Fibroblast of skin of right quadriceps (primary cell): ENCODE measurements at places on chromosomes 6 and 20.

DNA sequence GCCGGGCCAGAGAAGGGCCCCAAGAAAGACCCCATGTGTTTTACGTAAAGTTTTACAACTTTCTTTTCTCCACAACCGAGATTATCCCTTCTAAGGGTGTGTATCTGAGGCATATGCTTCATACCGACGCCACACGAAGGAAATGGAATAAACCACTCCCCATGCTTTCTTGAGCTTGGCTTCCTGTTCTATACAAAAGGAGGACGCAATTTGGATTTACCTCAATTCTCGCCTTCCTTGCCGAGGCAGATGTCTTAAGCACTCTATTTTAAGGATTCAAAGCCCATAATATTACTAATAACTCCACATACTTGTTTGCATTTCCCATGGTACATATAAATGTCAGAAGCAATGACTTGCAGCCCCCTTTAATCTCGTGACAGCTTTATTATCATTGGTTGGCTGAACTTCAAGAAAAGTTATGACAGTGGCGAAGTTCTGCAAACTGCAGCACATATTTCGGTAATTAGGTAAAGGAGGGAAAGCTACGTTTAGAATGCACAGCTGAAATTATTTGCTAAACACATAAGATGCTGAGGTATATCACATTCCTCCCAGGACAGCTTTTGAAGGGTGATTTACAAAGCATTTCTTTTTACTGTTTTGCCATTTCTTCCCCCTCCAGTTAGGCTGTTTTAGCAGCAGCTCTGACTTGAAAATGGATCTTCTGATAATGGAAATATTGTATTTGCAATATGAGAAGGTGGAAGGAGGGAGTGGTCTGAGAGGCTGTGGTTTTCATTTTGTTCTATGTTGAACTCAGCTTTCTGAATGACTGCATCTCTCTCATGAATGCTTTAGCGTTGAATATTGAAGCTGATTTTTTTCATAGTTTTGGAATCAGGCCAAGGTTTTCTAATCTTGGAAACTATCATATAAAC, 330.5 kb downstream of the EPHA7 start:
- peak; percentile 73 for DNase-seq

GRCh38 chr20:20435453-20435852, 67.5 kb downstream of the INSM1 start:
- no peak for DNase-seq

DNA sequence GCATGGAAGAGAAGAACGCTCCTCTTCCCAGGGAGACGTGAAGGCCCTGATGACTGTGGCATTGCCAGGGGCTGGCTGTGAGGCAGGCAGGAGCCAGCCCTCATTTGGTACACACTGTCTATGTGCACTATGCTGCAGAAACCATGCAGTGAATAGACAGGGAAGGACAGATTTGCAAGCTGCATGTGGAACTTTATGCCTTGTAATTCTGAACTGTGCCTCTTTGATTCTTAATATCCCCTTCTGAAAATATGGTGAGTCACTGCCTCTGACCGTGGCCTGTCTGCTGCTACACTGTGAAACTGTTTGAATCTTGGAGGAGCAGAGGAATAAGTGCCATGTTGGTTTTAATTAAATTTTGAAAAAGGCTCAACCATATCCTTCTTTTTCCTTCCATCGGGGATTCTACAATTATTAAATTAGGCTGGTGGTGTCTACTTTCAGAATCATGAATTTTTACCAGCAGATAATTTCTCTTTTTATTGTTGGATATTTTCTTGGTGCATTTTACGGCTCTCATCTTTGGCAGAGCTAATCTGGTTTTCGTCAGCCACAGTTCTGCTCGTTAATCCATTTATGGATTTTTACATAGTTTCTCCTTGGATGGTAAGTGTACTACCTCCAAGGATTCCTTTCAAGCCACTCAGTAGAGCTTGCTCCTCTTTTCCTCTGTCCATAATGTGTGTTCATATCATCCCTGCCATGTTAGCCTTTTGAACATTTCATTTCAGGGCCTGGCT, 301.0 kb upstream of the SLC35B3 start:
- no peak for DNase-seq

- DNase-seq = no peak
Measured at GRCh38 chr6:4388675-4389074, 253.3 kb upstream of the ECI2 start.

- no peak for DNase-seq
Measured at GRCh38 chr6:37502703-37503291, 3.1 kb upstream of the CCDC167 start.

- DNase-seq = no peak
Measured at GRCh38 chr6:75906871-75907270, 157.8 kb downstream of the MYO6 start.

DNA sequence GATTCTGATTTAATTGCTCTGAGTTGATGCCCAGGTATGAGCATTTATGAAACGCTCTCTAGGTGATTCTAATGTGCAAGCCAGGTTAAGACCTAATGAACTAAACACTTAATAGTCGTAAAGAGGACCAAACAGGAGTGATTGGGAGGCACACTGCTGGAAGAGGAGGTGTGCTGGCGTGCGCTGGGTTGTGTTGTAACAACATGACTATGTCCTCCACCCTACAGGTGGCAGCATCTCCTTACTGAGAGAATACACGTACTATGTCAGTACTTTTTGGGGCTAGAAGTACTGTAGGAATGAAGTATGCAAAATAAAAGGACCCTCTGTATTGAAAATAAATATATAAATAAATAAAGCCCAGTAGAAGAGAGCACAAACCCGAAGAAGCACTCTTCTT, 11.9 kb downstream of the C6orf89 start:
- DNase-seq = no peak

DNA sequence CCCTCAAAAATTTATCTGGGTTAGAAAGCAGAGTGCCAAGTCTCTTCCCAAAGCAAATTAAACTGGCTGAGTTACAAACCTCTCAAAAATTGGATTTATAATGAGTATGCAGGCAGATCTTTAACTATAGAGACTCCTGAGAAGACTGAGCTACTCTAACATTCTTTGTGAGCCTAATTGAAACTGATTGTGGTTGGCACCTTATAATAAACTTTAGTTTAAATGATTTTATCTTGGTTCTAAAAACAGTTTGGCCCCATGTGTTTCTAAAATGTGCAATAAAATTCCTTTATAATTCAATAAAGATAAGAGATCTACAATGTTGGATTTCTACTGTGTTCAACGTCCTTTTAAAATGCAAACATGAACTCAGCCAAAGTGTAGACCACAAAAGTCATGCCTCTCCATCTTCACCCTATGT, 480.2 kb upstream of the RNF217 start:
- peak; percentile 9 for DNase-seq

GRCh38 chr6:1474205-1474604, 84.8 kb downstream of the FOXF2 start:
- no peak for DNase-seq

DNA sequence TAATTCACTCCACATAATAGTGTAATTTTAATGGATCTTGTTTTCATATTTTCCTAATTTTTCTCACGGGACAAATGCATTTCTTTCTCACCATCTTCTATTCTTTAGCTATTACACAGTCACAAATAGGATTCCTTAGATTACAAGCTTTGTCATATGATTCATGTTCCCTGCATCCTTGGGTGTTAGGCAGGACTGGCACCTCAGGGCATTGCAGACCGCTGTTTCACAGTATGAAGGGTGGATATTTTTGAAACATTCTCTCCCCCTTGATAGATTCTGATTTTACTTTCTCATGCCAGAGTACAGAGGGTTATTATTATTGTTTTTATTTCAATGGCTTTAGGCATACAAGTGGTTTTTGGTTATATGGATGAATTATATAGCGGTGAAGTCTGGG, 602.5 kb downstream of the PHF3 start:
- DNase-seq = no peak

DNA sequence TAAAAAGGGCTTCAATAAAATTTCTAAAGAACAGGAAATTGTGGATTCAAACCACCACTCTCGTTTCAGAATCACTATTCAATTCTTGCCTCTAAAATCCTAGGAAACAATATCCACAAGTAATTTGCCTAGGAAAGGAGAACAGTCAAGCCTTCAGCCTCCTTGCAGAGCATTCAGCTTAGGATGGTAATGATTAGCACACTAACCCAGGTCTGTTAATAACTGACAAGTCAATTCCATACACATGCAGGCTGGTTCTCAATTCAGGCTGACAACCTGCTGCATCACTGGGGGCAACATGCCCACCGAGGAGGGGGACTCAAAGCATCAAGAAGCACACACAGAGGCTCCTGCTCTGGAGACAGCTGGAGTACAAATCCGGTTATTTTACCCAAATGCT, 57.6 kb downstream of the GMDS start:
- DNase-seq = no peak

GRCh38 chr6:84770521-84770920, 6.1 kb upstream of the TBX18 start:
- DNase-seq = no peak

DNA sequence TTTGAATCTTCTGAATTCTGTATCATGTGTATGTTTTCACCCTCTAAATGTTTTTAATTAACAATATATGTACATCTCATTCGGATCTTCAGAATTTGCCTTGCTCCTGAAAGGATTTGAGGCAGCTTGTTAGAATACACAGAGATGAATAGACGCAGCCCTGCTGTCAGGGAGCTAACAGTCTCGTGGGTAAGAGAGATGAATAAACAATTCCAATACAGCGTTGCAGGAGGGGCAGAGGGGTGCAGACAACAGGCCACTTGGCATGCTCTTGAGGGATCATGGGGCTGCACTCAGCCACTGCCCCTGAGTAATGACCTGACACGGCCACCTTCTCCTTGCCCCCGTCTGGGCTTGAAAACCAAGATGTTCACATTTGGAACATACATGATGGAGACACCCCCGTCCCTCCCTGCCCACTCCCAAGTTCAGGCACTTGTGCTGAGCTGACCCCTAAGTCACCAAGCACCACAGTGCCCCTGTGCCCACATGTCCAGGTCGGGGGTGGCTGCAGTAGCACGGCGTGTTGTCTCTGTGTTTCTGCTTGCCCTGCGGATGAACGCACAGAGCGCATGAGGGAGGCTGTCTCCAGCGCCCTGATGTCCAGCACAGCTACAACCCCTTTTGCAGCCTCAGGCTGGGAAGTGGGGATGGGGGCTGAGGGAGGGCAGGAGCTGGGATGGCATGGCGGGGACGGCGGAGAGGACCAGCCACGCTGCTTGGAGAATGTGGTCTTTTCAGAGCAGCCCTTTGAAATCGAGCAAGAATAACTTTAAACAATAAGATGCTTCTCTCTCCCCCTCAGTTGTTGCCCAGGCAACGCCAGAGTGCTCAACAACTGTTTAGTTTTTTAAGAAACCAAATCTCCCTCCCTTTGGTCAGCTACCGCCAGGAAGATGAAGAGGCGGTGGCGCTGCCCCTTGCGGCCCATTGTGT, 33.0 kb upstream of the CDH22 start:
- no peak for DNase-seq

DNA sequence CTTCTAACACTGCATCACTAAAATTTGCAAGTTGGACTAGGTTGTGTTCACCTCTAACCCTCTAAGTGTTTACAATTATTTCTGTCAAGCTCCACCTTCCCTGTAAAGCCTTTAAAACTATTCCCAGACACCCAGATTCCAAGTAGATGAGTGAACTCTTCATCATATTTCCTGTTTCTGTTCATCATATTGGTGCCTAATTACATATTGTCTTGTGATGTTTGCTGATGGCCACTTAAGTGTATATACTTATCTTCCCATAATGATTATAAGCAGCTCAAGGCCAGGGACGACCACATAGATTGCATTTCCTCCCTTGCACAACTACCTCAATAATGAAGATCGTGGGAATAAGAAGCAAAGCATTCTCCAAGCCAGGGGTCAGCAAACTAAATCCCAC, 16.8 kb downstream of the TNFRSF21 start:
- DNase-seq = peak; percentile 22

DNA sequence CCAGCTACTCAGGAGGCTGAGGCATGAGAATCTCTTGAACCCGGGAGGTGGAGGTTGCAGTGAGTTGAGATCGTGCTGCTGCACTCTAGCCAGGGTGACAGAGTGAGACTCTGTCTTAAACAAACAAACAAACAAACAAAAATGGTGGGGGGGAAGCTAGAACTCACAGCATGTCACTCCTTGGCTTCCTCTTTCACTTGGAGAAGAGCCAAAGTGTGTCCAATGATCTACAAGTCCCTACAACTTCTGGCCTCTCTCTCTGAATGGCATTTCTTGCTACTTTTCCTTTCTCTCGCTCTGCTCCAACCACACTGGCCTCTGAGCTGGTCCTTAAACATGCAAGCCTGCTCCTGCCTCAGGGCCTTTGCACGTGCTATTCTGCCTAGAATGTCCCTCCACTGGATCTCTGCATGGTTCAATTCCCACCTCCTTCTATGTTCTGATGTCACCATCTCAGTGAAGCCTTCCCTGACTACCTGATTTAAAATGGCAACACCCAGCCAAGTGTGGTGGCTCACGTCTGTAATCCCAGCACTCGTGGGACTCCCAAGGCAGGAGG, 8.1 kb downstream of the TLDC2 start:
- DNase-seq = no peak

DNA sequence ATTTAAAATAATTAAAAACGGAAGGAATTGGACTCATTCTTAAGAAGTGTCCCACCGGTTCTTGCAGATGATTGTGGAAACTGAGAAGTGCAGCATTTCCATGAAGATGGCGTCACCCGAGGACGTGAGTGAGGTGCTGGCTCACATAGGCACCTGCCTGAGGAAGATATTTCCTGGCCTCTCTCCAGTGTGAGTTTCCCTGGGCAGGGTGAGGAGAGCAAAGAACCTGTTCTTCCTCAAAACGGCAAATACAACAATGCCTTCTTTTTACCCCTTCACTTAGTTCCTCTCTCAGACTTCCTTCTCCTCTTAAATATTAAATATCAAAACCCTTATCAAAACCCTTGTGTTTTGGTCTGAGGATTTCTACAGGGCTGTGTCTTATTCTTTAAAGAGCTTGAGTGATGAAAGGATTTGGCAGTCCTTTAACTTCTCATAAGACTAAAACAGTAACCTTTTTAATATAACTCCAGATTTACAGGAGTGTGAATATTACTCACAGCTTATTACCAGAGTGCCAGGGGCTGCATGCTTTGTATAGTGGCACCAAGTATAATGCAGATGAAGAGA, 156.3 kb downstream of the CARMIL1 start:
- no peak for DNase-seq

- peak; percentile 75 for DNase-seq
Measured at GRCh38 chr6:100257793-100258395, 206.8 kb downstream of the SIM1 start.

- no peak for DNase-seq
Measured at GRCh38 chr6:83838727-83839126, 14.4 kb upstream of the RIPPLY2 start.
